NCI-H774 (cell line): ENCODE measurements at places on chromosomes 13 and 19.

- DNase-seq: no peak
Observed at GRCh38 chr19:9018163-9018875, 8.1 kb upstream of the MUC16 start.

DNA sequence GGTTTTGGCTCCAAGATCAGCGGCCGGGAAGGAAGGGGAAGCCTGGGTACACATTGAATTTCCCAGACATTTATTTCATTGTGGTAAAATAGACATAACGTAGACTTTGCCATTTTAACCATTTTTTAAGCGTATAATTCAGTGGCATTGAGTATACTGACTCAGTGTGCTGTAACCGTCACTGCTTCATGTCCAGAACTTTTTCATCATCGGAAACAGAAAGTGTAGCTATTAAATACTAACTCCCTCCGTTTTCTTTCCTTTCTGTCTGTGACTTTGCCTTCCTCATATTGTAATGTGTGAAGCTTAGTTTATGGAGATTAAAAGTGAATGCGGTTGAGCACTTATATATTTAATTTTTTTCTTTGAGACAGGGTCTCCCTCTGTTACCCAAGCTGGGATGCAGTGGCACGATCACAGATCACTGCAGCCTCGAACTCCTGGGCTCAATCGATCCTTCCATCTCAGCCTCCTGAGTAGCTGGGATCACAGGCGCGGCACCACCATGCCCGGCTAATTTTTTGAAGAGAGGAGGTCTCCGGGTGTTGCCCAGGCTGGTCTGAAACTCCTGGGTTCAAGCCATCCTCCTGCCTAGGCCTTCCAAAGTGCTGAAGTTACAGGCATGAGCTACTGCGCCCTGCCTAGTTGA is 1.4 kb downstream of the HNRNPM start:
- DNase-seq: no peak

- no peak for DNase-seq
Observed at GRCh38 chr19:54532528-54532927, 29.9 kb downstream of the LAIR2 start.

- no peak for DNase-seq
Observed at GRCh38 chr19:50432221-50433028, at the start of gene MYBPC2. MYBPC2 (plus strand) TSS chr19:50432892; CDS start chr19:50432954, 62 bp downstream.

DNA sequence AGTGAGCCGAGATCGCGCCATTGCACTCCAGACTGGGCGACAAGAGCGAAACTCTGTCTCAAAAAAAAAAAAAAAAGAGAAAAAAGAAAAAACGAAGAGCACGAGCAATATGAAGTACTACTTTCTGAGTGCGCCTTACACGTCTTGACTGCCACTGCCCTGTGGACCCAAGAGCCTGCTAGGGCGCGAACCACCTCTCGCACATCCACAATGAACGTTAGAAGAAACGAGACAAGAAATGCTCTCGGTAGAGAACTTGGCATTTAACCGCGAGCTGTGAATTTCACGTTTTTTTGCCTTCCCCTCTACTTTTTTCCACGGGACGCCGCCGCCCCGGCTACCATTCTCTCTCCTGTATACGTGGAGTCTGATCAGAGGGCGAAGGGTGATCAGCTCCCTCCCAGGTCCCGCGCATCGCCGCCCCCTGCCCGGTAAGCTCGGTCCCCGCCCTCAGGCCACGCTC is 454 bp downstream of the TIMM44 start:
- no peak for DNase-seq

DNA sequence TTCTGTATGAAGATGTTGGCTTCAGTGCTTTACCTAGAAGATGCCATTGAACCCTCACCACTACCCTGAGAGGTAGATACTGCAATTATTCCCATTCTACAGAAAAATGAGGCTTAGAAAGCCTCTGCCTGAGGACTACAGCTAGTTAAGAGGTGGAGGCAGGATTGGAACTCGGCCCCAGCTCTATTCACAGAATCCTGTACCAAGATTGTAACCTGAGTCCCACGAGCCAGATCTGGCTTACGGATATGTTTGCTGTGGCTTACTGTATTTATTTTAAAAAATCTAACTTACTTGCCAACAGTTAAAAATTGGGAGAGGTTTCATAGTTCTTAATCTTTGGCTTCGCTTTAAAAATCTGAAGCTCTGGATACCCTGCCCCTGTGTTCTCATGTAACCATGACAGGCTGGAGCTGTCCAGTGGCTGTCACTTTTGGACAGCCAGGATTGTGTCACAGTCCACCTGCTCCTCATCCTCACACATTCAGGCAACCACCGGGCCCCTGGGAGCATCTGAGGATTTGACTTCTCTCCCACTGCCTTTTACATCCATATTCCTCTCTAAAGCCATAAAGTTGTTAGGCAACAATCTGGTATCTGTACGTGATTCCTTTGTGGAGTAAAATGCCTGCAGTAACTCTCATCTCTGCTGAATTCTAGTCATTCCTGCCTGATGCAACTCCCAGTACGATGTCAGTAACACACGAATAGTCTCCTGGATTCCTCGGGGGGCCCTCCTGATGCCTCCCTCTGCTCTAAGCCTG is 160.8 kb upstream of the SERP2 start:
- DNase-seq: no peak

DNA sequence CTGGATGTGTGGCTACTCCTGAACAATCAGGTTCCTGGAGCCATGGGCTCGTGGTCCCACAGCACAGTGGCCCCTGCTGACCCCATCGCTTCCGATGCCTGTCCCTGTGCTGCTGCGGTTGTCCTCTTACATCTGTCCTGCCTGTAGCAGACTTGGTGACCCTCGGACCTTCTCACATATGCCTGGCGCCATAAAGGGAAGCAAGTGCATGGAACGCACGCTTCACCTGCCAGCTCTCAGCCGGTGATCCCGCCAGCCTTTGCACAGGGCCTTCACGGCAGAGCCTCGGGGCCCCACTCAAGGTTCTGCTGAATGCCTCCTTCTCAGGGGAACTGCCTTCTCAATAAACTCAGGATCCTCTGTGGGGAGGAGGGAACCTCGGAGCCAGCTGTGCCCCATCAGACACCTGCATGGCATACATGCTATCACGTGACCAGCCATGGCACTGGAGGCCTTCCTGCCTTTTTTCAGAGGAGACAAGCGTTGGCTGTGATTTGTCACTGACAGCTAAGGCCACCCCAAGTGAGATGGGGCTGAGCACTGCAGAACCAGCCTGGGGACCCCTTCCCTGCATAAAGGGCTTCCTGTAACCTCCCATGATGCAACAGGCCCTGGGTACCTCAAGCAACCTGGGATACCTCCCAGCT is 24.3 kb downstream of the PEPD start:
- DNase-seq: no peak

GRCh38 chr13:21006141-21007005 is 55.0 kb downstream of the LATS2 start:
- DNase-seq: no peak

DNA sequence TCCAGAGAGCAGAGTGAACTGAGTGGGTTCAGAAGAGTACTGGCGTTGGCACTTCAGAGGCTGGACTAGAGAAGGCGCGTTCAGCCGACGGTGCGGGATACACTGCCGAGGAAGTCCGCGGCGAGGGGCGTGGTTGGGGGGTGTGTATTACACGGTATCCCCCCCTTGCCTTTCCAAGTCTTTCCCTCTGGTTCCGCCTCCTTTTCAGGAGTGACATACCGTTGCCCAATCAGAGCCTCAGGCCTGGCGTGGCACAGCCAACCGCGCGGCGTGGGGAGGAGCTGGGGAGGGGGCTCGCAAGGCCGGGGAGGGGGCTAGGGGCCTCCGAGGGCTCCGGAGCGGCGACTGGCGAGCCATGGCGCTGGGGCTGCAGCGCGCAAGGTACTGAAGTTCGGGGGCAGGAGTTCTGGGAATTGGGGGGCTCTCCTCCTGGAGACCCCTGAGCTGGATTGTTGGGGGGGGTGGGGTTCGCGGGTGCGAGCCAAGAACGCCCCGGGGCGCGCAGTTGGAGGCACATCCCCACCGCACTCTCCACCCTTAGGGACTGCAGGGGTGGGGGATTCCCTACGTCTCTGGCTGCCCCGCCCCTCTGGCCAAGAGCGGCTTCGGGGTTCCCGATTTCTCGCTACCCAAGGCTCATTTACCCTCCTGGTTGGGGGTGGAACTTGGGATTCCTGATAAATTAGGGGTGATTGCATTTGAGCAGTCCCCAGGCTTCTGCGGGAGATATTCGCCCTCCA is at the start of gene HIF3A:
Gene HIF3A, plus strand, starts transcription at position 321 of the 740 bp plus-strand sequence. Its CDS starts 35 bp downstream, at position 356.
- DNase-seq: no peak
